Activated naive CD8-positive, alpha-beta T cell treated with anti-CD3 and anti-CD28 coated beads for 36 hours (primary cell): ENCODE measurements at places on chromosomes 3 and 15. TPM values are rescaled to one million over a fixed set of nuclear protein-coding genes. Genes with fewer than 3 reads are reported as not detected.

The CTXND1 gene
- total RNA-seq = not detected

The LYZL4 gene
- not detected for total RNA-seq

The MAPK6 gene
- 52.6 TPM for total RNA-seq

The C3orf20 gene
- total RNA-seq = not detected

The AP3B2 gene
- 0.30 TPM for total RNA-seq

The TMEM62 gene
- 13.9 TPM for total RNA-seq

The POC1A gene
- 23.8 TPM for total RNA-seq

The SLC15A2 gene
- total RNA-seq = 1.5 TPM

The ZNF660 gene
- 1.6 TPM for total RNA-seq

The SLC2A2 gene
- total RNA-seq = not detected

The CD200 gene
- total RNA-seq = 32.7 TPM
